ENCODE measurements at places on chromosomes 5 and 9.

DNA sequence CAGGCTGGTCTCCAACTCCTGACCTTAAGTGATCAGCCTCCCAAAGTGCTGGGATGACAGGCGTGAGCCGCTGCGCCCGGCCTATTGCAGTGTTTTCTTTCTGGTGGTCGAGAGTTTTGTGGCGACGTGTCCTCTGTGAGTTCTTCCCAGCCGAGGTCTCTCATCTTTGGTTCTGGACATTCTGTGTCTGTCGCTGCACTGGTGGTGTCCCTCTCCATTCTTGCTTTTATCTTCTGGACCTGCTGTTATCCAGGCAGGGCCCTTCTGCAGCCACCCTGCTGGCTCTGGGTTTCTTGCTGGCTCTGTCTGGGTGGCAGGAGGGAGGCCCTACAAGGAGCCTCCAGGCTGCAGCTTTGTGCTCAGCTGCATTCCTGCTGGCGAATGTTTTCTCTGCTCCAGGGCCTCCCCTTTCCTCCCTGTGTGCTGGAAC, 49.1 kb upstream of the EXOC3 start:
- ATAC-seq, result no peak

- no peak for ATAC-seq
These were observed 124.0 kb downstream of the CETN3 start for GRCh38 chr5:90285581-90285980.

GRCh38 chr5:57277085-57277484, 103.2 kb downstream of the GPBP1 start:
- no peak for ATAC-seq

- ATAC-seq, result no peak
These were observed 181.9 kb downstream of the FGF18 start for GRCh38 chr5:171601266-171601881.

GRCh38 chr9:104301755-104302154, 202.3 kb upstream of the OR13F1 start:
- ATAC-seq, result no peak

DNA sequence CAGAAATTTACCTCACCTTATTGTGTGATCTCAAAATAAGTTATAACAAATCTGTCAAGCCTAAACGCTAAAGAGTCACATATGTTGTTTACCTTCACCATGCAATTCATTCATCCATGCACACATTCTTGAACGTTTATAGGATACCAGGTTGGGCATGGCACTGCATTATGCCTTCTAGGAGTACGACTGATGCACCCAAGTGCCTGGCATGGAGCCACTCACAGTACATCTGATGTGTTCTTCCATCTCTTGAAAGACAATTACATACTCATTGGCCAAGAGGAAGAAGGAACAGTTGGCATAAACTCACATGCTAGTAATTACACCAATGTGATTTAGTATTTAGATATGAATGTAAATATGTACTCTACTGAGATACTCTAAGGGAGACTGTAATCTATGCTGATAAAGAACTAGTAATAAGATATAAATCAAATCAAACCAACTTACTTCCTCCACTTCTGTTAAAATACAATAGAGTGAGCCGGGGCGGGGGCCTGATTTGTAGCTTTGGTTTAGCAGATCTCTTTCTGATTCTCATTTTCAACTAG, 90.7 kb downstream of the LPAR1 start:
- ATAC-seq, result no peak

DNA sequence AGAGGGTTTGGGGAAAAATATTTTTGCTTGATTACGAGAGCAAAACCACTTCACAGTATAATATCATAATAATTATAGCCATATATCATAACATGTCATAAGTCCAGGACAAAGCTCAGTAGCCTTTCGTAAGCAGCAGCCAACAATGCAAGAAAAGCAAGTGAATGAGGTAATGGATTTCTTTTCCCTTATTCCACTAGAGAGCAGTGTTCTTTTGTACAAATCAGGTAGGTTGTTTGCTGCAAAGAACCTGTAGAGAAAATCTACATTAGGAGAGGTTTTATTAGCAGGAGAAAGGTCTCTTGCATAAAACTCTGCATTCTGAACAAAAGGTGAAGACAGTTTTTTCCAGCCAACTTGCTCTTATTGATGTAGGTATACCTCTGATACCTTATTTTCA, 1033.4 kb downstream of the TLE4 start:
- ATAC-seq, result no peak

GRCh38 chr5:168819004-168819621, 239.9 kb upstream of the PANK3 start:
- ATAC-seq, result no peak

- no peak for ATAC-seq
These were observed 242.0 kb downstream of the AUH start for GRCh38 chr9:91119679-91120078.

DNA sequence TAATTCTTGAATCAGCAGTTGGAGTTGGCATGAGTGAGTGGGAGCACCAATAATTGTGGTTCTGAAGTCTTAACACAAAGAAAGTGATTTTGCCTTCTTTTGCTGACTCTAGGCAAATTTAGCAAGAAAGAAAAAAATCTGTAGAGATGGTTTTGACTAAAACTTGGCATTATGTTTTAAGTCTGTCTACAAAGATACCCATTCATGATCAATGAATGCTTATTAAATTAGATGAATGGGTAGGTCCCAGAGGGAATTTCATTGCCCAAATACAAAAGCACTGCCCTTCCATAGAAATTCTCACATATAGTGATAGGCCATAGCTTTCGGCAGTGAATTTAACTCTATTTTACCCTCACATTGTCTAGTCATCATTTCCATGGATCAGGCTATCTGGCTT, 428.6 kb upstream of the ADAMTSL1 start:
- no peak for ATAC-seq

DNA sequence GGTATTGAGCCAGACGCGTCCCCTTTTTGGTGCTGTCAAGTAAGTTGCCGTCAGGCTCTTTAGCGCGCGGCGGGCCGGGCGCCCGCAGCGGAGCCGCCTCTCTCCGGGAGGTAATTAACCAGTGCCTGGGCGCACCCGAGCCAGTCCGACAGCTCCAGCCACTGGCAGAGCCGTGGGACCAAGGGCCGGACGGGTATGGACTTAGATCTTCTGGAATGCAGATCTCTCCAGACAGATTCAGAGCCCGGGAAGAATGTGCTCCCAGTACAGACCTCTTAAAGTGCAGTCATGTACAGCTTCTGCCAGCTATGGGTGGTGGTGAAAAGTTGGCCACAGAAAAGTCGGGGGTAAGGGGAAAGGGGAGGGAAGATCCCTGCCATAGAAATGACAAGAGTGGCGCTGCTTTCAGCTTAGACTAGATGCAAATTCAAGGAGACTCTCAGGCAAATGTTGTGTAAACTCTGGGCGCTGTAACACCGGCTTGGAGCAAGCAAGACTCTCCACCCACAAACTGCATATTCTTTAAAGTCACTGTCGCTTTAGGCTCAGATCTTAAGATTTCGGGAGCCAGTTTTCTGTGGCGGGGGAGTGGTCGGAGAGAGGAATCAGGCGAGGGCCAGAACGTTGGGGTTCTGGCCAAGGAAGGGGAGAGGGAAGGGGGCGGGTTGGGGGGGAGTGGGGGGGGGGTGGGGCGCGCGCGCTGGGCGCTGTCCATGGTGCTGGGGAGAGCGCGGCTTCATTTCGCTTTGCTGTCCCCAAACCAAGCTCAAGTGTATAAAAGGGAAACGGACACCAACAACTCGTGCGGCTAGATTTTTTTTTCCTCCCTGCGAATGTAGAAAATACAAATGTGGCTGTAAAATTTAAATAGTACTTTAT, 29.2 kb downstream of the NR2F1 start:
- no peak for ATAC-seq

- ATAC-seq, result no peak
These were observed 169.9 kb downstream of the TTC39B start for GRCh38 chr9:15137089-15137488.

- peak; percentile 73 for ATAC-seq
These were observed 127.6 kb downstream of the SLF1 start for GRCh38 chr5:94745786-94746730.

- no peak for ATAC-seq
These were observed 914.4 kb upstream of the SEMA6A start for GRCh38 chr5:117488976-117489500.

- peak; percentile 59 for ATAC-seq
These were observed 69.1 kb downstream of the GPR21 start for GRCh38 chr9:123102375-123103113.

All from esophagus mucosa (tissue), 1 donor.